ENCODE measurements at places on chromosomes 4 and X.

- no peak for DNase-seq
These were observed 16.4 kb upstream of the EIF4E start for GRCh38 chr4:98945297-98945850.

DNA sequence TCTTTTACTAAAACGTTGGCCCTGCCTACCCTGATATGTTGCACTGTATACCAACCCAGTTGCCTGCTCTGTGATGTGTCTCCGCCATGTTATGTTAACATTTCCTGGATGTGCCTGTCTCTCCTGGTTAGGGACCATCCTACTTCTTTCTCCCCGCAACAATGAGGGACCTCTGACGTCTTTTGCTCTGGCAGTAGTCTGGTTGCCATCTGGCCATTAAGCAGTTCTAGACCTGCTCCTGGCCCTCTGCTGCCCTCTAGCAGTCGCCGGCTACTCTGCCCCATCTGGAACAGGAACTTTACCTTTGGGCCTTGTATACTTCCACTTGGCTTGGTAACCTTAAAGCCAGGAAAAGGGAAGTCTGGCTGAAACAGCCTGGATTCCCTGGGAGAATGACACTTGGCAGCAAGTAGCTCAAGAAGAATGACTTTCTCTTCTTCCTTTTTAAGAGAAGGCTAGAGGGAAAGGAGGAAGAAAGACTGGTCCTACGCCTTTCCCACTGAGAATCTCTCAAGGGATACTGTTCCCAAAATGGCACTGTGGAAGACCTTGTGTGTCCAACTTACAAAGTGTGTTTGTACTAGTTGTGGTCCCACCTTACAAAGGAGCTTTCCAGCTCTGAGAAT is 63.5 kb downstream of the GPC3 start:
- peak; percentile 10 for DNase-seq

GRCh38 chr4:121764702-121765367 is at the start of gene SMIM43:
Gene SMIM43, minus strand, starts transcription at chr4:121765164. Its CDS starts 59 bp downstream, at chr4:121765105.
- DNase-seq: no peak

DNA sequence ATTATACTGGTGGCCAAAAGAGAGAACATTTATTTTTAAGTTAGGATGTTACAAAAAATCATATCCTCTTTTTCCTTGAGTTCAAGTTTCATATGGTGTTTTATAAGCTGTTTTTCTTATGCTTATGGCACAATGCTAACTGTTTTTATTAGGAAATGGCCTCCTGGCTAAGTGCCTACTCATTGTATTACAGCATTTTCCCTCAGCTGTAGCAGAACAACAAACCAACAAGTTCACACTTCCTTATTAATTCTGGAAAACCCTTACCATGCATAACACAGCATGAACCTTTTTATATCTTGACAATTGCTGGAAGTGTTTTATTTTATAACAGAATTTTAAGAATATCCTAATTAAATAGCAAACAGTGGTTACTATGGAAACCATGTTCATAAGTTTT is 165.8 kb downstream of the GASK1B start:
- no peak for DNase-seq

DNA sequence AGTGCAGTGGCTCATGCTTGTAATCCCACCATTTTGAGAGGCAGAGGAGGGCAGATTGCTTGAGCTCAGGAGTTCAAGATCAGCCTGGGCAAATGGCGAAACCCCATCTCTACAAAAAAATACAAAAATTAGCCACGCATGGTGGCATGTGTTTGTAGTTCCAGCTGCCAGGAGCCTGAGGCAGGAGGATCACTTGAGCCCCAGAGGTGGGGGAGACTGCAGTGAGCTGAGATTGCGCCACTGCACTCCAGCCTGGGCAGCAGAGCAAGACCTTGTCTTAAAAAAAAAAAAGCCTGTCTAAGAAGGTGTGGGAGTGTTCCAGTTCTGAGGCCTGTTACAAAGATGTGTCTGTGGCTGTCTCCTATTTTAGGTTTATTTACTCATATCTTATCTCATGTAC is 38.0 kb downstream of the PI4K2B start:
- DNase-seq: no peak

GRCh38 chr4:76930685-76931084 is 18.9 kb upstream of the SEPTIN11 start:
- DNase-seq: no peak

DNA sequence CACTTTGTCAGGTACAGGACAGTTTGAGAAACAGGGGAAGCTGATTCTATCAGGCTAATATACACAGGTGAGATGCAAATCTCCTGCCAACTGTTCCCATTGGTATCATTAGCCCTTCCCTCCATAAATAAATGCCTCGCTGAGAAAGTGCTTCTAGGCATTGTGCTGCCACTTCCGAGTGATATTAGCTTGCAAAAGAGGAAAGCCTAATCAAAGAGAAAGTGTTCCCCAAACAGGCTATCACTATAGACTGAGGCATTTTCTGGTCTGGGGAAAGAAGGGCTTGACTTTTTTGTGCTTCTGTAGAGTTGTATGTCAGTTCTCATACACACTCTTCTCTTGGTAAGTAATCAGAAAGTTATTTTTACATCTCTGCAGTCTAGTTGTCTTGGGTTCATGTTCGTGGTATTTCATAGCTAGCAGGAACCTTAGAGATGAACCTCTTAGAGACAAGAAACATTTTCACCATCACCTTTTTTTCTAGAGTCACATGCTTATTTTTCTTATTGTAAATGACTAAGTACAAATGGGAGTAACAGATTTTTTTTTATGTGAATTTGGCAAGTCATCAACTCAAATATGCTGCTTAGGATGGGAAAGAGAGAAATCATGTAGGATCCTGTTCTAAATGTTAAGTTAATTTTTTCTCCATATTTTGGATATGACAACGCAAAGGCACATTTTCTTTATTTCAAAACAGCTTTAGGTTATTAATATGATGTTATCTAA is 1009.8 kb downstream of the ADGRL3 start:
- DNase-seq: no peak

- no peak for DNase-seq
These were observed 336.0 kb downstream of the PDHA2 start for GRCh38 chr4:96175871-96176270.

GRCh38 chrX:25285598-25285997 is 269.8 kb upstream of the ARX start:
- DNase-seq: no peak

GRCh38 chrX:12496343-12496742 is 294.9 kb upstream of the PRPS2 start:
- no peak for DNase-seq

GRCh38 chr4:141899541-141899940 is 263.2 kb downstream of the IL15 start:
- no peak for DNase-seq

DNA sequence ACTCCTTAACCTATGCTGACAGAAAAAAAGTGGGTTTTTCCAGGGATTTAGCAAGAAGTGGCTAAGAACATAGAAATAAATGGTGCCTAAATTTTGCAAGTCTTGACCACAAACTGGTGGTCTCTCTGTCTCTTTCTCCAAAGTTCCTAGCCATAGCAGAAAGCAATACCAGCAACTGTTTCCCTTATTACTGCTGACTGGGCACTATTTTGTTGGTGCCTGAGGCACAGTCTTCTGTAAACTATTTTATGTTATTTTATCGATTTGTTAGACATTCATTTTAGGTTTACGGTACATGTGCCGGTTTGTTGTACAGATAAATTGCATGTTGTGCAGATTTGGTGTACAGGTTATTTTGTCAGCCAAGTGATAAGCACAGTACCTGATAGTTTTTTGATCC is 234.6 kb upstream of the TECRL start:
- DNase-seq: no peak

DNA sequence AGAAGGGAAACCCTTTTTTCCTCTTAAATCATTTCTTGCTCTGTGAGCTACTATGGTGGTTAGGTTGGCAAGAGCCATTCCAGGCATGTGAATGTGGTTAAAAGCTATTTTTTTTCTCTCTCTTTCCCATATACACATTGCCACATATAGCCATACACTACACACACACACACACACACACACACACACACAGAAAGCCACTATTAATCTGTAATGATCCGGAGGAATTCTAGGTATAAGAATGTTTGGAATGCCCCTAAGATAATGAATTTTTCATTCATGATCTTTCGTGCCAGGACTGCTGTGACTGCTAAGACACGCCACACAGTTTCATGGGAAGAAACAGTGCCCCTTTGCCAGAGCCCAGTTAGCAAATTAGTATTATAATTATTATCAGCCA is 21.8 kb upstream of the TLL1 start:
- no peak for DNase-seq

GRCh38 chr4:9901257-9901656 is 119.8 kb downstream of the DRD5 start:
- no peak for DNase-seq
